AG08395 (cell line): ENCODE measurements at places on chromosomes 3 and 15.

DNA sequence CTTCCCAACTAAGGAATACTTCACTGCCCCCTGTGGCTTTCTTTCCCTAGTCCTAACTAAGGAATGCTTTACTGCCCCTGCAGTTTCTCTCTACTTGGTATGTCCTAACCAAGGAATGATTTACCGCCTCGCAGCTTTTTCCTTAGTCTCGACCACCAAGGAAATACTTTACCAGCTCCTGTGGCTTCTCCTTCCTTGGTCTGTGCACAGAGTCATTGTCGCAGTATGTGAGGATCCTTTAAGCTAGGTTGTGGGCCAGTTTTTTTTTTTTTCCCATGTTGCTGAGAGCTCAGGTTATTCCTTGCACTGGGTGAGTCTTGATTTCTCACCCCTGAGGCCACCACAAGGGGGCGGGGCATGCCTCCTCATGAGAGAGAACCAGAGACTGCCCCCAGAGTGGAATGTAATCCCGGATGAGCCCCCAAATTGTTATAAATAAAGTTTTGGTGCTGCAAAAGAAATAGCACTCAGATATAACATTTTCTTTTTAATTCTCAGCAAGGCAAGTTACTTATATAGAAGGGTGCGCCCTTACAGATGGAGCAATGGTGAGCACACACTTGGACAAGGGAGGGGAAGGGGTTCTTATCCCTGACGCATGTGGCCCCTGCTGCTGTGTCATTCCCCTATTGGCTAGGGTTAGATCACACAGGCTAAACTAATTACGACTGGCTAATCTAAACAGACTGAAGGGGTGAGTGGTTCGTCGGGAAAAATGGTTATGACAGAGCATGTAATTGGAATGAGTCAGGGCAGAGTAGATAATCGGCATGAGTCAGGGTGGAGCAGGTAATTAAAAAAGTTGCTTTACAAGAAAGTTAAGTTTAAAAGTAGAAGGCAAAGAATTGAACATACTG lies 27.0 kb downstream of the NDUFB4 start:
- DNase-seq, result no peak

DNA sequence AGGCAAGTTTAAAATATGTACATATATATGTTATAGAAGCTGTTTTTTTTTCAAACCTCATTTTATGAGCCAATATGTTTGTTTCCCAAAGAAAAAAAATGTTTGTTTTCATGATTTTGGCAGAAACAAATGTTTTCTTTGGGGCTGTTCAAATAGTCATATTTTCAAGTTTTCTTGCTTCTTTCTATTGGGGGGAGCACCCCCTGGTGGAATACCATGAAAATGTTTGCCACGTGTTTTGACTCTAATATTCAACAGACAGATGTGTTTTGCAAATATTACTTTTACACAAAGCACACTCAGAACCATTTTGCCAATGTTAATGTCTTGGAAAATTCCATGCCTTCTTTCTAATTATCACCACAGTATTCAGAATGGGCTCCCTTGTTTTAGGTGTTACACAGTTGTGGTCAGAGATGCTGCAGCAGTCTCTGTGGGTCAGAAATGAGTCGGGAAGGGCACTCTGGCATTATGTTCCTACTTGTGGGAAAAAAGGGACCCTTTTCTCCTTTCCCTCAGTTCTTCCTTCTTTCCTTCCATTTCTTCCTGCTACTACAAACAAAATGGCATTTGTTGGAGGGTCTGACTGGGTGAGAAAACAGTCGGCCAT lies 817.0 kb downstream of the TUSC7 start:
- peak; percentile 42 for DNase-seq

DNA sequence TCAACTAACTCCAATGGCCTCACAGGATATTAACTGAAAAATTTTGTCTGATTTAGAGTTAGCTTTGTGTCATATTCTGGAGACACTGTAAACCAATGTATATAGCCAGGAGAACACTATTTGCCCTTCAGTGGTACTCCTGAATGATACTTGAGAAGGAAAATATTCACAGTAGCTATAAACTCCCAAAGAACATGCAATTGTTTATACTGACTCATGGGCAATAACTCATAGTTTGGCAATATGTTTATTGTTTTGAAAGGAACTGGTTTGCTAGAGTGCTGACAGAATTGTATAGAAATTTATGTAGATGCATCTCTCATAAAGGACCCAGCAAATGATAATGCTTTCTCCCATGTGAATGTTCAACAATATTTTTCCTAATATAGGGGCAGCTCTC lies 537.6 kb downstream of the PLOD2 start:
- no peak for DNase-seq

GRCh38 chr3:181712553-181713279 lies 991 bp downstream of the SOX2 start:
- DNase-seq, result no peak

DNA sequence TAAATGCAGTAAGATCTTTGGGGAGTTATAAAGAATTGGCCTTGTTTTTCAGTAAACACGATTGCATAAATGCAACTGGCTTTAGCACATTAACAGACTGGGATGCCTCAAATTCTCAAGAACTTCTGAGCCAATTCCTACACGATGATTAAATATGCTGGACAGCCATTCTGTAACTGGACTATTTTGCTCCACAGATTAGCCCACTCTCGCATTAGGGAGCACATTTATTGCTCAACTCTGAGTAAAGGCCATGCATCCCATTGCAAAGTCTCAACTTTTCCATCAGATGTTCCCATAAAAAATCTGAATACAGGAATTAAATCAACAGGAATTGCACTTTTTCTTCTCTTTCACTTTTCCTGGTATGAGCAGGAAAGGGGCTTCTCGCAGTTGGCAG lies 66.7 kb upstream of the PRICKLE2 start:
- DNase-seq, result peak; percentile 77

DNA sequence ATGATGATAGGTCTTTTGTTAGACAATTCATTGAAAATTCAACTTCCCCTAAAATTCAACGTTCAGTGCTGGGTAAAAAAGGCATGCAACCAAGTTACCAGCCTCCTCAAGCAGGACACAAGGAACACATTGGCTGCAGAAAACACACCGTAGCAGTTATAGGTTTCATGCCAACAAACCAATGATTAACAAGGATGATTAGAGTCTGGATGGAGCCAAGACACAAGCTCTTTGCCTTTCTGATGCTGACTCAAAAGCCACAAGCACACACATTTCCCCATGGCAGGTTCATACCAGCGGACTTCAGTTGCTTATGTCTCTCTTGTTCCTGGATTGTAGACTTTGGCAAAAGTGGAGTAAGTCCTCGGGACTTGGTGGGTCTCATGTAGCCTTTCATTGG lies 105.8 kb downstream of the DHX30 start:
- DNase-seq, result no peak

DNA sequence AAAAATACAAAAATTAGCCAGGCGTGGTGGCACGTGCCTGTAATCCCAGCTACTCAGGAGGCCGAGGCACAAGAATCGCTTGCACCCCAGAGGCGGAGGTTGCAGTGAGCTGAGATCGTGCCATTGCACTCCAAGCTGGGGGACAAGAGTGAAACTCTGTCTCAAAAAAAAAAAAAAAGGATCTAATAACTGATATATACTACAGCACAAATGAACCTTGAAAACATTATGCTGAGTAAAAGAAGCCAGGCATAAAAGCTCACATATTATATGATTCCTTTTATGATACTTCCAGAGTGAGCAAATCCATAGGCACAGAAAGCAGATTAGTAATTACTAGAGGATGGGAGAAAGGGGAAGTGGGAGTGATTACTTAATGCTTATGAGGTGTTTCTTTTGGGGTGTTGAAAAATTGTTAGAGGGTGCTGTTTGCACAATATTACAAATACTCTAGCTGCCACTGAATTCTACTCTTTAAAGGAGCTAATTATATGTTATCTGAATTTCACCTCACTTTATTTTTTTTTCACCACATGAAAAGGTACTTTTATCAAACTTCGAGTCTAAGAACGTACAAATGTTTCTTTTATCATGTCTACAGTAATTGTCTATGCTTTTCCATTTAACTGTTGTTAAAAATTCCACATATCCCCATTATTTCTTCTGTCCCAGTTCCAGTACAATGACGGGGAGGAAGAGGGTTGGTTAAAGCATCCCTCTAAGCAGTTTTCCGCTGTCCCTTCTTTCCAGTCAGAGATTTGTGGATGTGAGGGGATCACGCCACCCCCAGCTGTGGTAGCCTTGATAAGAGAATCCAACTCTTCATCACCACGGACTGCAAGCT lies 77.7 kb upstream of the FAM174B start:
- no peak for DNase-seq
